ENCODE measurements at places on chromosomes 4 and X.

- DNase-seq, result peak; percentile 21
These were observed 69.6 kb downstream of the NOCT start for GRCh38 chr4:139085141-139085540.

- DNase-seq, result no peak
These were observed 68.2 kb upstream of the TENM3 start for GRCh38 chr4:182174979-182175378.

DNA sequence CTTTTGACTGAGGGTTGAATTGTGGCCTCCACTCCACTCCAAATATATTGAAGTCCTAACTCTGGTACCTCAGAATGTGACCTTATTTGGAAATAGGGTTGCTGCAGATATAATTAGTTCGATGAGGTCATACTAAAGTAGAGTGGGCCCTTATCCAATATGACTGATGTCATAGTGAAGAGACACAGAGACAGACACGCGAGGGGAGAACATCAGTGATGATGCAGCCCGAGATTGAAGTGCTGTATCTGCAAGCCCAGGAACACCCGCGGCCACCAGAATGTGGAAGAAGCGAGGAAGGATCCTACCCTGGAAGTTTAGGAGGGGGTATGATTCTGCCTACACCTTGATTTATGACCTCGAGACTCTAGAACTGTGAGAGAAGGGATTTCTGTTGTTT lies 279.0 kb downstream of the ANKRD50 start:
- DNase-seq, result no peak

DNA sequence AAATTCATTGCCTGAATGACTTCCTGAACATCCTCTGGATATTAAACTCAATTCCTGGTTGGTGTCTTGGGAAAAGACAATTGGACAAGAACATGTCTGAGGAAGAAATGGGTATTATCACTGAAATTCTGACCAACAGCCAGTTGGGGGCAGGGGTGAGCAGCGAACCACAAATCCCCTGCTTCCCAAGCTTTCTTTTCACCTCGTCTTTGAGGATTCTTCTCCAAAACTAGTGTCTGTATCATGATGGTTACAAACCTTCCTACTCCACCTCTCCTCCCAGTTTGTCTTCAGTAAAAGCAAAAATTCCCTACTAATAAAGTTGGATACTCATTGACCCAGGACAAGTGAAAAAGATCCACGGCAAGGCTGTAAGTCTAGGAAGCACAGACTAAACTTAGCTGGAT lies 48.3 kb upstream of the WDR1 start:
- no peak for DNase-seq

- DNase-seq, result no peak
These were observed 284.7 kb downstream of the CAMK2D start for GRCh38 chr4:113476800-113477199.

GRCh38 chr4:7906171-7906701 lies 33.4 kb downstream of the AFAP1 start:
- DNase-seq, result no peak

DNA sequence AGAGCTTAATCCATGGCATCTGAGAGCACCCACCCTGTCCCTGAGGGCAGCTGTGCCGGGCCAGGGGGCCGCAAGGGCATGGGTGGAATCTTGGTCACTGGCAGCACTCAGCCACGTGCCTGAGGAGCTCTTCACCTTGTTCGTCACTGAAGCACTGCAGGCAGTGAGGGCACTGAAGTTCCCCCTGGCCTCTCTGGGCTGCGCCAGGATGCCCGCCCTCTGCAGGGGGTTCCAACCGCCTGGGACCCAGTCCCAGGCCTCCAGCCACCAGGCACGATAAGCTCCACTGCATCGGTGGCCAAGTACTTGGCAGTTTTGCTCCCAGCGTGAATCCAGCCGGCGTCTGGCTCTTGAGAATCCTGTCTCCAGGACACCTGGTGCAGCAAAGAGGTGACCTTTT lies 96.4 kb upstream of the MED14 start:
- no peak for DNase-seq

DNA sequence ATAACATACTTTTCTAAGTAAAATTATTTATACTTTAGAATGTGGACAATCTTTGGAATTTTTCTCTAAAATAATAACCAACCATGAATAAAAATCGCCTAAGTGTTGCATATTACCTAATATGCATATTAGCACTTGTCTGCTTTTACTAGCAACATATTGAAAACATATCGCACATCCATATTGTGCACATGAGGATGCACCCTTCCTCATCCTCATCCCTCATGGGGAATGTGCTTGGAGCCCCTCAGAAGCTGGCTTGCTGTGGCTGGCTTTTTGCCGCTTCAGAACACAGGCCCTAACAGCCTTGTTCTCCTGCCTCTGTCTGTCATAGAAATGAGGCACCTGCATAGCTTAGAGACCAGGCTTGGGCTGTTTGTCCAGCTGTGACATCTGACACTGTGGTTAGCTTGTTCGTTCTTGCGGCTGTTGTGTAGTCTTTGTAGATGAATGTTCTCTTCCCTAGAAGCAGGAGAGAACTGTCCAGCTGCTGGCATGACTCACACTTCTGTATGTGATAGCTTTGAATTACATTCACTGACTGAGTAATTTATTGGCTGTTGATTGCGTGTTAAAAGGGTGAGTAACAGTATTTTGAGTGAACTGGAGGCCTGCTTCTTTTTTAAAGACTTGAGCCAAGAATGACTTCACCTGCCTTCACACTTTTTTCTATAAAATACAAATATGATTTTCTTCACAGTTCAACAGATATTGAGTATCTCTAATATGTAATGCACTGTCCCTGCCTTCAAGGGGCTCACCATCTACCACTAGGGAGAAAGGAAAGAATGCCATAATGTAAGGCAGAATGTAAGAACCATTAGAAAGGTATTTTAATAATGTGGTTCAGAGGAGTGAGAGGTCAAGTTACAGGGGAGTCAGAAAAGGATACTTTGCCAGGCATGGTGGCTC lies 81.9 kb downstream of the HMGB2 start:
- no peak for DNase-seq

DNA sequence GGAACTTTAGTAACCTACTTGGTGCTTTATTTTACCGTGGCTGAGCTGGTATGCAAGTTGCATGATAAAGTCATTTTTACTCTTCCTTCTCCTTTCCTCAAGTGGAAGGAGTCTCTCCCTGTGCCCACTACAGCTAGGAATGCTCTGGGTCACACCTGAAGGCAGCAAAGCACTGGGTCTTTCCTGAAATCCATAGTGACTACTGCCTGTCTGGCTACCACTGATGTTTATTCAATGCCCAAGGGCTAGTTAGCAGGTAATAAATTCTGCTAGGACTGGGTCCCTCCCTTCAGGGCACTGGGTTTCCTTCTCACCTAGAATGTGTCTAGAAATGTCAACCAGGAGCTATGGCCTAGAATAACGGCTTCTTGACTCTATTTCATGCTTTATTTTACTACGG lies 1081.4 kb downstream of the FAT4 start:
- no peak for DNase-seq

DNA sequence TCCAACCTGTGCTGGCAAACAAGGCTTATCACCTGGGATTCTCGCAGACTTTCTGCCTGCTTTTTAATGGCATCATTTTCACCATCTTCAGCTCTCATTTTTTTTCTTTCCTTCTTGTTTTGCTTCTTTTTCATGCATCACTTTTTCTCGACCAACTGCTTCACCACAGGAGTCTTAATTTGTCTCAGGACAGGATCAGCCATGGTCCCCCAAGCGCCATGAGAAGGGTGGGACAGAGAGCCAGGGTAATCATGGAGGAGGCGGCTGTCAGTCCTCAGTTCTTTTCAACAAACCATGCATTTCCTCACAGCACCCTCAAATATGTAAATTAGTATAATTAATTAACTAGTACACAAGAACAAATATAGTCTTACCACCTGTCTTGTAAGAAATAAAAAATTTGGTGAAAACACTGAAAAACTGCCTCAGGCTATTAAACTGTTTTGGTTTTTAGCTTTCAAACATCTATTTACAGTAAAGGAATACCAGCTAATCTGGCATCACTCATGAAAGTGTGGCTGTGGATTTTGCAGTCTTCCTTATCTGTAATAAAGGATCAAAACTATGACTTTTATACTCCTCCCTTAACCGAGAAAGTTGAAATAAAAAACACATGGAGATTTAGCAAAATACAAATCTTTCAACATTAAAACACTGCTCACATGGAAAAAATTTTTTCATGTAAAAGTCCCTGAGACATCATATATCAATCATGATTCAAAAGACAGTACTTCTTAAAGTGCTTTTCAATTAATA lies 19.1 kb downstream of the EIF4E start:
- DNase-seq, result no peak

DNA sequence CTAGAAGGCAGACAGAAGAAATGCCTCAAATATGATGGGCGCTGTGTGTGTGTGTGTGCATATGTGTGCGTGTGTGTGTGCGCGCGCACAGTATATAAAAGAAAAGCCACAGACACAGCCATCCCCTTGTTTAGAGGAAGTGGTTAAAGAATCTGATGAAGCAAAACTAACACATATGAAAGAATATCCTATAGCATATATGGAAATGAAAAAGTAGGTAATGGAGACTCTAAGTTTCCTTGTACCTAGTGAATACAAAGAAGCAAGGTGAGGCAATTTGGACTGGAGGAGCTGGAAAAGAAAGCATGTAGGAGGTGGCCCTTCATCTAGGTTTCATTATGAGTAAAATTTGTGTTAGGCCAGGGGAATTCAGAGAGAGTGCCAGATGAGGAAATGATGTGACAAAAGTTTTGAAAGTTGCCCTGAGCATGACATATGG lies 58.6 kb upstream of the MCF2 start:
- peak; percentile 48 for DNase-seq

GRCh38 chr4:178738026-178738425 lies 1295.8 kb upstream of the AGA start:
- DNase-seq, result no peak

GRCh38 chrX:68631336-68631735 lies 16.1 kb upstream of the STARD8 start:
- no peak for DNase-seq

DNA sequence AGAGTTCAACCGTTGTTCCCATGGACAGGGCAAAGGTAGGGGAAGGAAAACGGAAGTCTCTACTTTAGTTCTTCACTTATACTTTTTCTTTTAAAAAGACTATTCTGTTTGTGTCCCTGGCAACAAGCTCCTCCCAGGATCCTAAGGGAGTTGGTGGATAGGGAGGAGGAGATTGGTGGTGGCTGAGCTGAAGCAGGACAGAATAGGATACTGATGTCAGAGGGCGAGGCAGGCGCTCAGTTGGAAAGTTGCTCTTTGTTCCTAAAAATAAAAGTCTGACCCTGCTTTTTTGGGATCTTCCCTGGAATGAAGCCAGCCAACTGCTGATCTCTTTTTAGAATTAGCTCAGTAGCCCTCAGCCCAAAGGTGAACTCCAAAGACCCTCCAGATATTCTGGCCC lies 104.7 kb downstream of the MGST2 start:
- no peak for DNase-seq

DNA sequence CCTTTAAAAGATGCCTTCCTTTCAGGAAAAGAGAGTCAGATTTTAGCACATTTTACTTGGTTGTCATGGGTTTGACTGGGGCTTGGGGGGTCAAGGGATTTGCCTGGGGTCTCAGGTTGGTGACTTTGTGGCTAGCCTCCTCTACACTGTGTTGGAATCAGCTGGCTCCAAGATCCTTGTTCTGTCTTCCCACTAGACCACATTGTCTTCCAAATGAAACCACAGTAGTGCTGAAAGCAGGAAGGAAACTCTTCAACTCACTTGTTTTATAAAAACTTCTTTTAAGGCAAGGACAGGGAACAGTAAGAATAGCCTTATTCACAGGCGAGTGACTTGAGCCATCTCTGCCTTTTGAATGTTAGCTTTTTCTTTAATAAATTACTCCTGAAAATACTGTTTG lies 37.0 kb upstream of the OTUD4 start:
- DNase-seq, result no peak

GRCh38 chr4:36088542-36088941 lies 155.8 kb downstream of the ARAP2 start:
- no peak for DNase-seq

DNA sequence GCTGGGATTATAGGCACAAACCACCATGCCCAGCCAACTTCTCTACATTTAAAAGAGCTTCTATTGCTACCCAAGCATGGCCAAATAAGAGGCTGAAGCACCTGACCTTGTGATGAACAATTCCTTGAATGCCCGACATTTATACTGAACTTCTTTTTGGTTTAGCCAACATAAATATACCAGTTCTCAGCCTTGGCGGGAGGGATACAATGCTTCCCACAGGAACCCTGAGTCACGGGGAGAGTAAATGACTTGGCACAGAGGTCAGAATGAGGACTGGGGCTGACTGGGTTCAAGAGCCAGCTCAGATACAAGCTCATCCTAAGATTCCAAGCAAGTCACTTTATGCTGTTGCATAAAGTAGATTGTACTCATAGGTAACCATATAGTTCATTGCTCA lies 6.1 kb downstream of the HOPX start:
- DNase-seq, result no peak

GRCh38 chr4:20203508-20203907 lies 48.2 kb upstream of the SLIT2 start:
- no peak for DNase-seq

DNA sequence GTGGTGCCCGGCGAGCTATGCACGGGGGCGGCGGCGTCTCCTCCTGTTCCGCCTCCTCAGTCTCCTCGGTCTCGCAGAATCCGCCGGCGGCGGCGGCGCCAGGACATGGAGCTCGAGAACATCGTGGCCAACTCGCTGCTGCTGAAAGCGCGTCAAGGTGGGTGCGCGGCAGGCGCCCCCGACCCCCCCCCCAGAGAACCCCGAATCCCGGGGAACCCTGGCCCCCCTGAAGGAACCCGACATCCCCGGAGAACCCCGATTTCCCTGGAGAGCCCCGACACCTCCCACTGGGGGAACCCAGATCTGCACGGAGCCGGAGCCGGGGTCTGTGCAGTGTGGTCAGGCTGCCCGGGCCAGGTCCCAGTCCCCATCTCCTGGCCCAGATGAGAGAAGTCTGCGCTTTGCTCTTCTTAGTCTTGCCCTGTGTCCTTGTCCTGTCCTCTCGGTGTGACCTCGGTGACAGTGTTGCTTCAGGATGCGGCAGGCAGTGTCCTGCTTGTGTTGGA lies 648 bp downstream of the GRK4 start:
- no peak for DNase-seq

GRCh38 chr4:69224891-69225290 lies 10.3 kb upstream of the UGT2B11 start:
- DNase-seq, result no peak

- no peak for DNase-seq
These were observed 708.3 kb downstream of the STIM2 start for GRCh38 chr4:27568952-27569319.

- DNase-seq, result no peak
These were observed 206.3 kb upstream of the FGF13 start for GRCh38 chrX:138917781-138918180.

- DNase-seq, result no peak
These were observed 36.4 kb downstream of the F9 start for GRCh38 chrX:139566981-139567380.

DNA sequence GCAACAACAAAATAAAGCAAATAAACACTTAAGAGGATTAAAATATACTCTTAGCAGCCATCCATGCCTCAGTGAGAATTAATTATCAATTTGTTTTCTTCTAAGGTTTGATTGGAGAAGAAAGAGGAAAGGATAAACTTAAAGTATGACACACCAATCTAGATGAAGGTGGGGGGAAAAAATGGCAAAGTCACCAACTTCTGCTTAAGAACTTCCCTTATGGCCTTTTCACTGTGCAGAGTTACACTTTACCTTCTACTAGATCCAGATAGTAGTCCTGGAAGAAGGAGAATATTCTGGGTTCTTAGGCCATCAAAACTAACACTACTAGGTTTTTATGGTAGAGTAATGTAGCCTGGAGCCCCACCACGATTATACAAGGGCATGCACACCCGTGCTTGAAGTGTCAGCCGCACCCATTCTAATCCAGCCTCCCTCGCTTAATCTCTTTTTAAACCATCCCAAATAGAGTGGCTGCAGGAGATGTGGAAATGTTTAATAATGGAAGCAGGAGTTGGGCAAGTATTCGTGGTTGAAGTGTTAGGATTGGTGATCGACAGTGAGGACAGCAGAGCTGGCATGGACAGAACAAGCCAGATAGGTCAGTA lies 14.1 kb downstream of the ENPEP start:
- no peak for DNase-seq
